Renal cortex interstitium (tissue), 15 donors: ENCODE measurements at places on chromosomes 3 and 15.

DNA sequence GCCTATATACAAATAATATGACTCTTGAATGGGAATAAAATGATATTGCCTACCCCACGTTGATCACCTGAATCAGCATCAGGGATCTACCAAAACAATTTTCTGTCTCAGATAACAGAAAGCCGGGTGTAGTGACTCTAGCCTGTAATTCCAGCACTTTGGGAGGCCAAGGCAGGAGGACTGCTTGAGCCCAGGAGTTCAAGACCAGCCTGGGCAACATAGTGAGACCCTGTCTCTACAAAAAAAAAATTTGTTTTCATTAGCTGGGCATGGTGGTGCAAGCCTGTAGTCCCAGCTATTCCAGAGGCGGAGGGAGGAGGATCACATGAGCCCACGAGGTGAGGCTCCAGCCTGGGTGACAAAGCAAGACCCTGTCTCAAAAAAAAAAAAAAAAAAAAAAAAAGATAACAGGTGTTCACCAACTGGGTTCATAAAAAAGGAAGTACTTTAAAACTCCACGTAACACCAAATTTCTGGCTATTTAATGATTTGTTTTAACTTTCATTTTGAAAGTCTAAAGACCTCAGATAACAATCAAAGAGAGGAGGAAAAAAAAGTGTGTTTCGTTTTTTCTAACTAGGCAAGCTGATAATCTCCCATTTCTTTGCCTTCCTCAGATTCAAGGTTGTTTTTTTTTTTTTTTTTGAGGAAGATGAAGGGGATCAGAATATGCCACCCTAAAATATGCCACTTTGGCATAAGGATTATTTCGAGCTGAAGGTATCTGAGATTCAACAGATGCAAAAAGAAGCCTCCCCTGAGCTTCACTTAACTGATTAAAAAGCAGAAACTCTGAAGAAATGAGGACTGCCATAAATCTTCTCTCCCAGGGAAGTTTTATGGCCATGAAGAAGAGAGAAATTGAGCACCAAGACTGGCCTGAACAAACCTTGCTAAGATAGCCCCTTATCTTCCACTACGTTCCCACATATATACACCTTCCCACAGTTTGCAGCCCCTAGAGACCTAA, 44.1 kb downstream of the TRANK1 start:
- DNase-seq: no peak

GRCh38 chr3:98612587-98612986, 19.2 kb upstream of the CPOX start:
- no peak for DNase-seq

DNA sequence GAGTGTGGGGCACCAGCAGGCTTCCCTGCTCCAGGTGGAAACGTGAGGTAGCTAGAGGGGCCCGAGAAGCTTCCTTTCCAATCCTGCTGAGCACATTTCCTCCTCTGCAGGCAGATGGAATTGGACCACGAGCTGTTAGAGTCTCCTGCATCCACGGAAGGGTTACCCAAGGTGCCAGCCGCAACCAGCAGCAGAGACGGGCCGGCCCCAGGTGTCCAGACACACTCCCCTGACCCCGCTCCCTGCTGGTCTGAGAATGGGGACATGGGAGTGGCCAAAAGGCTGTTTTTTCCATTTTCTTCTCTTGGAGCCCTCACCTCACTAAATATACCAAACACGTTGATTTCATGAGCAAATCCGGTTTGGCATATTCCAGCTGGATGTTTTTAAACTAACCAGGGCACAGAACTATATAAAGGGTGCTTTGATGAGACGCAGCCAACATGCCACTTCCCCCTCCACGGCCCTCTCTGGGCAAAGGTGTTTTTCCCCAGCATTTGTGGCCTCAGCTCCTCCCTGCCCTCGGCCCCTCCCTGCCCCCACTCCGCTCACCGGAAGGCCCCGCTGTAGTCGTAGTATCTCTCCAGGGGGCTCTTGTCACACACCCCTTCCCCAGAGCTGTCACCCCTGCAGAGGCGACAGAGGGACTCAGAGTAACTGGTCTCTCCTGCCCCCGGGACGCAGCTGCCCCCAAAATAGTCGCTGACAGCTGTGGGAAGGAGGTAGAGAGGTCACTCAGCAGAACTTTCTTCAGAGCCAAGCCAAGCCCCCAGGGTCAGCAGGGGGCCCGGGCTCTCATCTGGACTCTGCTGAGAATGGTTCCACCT, 7.0 kb downstream of the MELTF start:
- DNase-seq: no peak

DNA sequence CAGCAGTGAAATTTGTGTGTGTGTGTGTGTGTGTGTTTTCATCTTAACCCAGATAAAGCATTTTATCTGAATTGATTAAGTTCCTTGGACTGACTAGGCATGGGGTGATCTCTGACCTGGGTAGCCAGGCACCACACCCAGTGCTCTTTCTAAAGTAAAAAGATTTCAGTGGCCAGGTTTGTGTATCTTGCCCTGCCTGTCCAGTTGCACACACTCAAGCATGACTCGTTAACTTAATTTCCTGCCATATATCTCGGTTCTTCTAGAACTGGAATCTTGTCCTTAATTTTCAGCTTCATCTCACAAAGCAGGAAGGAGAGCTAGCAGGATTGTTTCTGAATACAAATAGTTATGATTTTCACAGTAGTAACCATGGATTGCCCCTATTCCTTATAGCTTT, 17.0 kb downstream of the TM4SF18 start:
- no peak for DNase-seq

DNA sequence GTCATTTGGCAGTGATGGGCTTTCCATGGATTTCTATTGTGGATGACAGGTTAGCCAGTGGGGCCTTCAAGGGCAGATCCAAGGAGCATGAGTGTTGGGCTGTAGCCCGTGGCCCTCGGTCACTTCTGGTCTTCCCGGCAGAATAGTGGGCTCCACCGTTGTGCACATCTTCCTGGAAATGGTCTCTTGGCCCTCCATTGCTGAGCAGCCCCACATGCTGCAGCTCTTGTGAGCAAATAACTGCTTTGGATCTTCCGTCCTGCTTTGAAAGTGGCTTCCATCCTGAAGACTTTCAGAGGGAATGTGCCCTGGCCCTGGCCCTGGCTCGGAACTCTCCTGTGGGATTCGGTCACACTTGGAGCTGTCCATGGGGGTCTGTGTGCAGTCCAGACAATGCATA, 102.8 kb downstream of the SNRPN start:
- no peak for DNase-seq

DNA sequence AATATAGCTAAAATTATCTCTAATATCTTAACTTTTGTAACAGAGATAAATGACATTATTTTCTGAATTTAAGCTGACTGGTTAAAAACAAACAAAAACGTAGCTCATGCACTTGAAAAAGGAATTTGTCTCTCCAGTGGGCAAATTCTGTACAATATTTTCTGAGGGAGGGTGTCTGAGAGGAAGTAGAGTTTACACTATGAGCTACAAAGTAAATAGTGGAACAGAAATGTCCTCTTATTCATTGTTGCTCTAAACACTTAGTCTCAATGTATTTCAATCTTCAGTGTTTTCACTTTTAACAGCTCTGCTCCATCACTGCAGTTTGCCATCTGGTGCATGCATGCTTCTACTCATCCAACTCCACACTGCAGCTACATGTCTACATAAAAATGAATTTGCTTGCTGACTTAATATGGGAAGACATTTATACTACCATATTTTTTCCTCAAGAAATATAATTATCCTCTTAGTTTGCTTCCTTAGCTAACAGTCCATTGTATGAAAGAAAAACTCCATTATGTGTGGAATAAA, 817.4 kb upstream of the LMCD1 start:
- DNase-seq: no peak

DNA sequence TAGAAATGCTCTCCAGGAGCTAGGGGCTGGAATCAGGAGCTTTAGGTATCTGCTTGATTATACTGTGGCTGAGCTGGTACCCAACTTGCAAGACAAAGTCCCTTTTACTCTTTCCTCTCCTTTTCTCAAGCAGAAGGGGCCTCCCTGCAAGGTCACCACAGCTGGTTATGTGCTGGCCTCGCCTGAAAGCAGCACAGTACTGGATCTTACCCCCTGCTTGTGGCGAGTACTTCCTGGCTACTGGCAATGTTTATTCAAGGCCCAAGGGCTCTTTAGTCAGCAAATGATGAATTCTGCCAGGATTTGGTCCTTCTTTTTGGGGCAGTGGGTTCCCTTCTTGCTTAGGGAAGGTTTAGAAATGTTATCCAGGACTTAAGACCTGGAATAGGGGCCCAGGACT, 234.6 kb downstream of the RAP2B start:
- no peak for DNase-seq

GRCh38 chr3:53665608-53666425, 171.4 kb downstream of the CACNA1D start:
- no peak for DNase-seq

DNA sequence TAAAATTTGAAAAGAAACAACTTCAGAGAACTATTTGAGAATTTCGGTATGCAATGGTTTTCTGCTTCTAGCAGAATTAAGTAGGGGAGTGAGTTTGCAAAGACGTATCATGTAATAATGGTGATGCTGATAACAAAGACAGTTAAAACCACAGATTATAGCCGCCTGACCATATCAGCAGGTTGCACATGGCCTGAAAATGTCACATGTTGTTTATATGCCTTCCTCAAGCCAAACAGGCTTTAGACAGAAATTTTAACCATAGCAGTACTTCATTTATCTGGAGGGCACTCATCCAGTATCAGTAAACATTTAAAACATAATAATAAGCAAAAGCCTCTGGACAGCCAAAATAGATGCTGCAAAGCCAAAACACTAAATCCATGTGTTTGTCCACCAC, 131.7 kb downstream of the RYR3 start:
- no peak for DNase-seq

- DNase-seq: no peak
These were observed 169.0 kb downstream of the SPATA16 start for GRCh38 chr3:172972067-172972466.

- no peak for DNase-seq
These were observed 75.5 kb downstream of the NEDD4 start for GRCh38 chr15:55917881-55918296.

DNA sequence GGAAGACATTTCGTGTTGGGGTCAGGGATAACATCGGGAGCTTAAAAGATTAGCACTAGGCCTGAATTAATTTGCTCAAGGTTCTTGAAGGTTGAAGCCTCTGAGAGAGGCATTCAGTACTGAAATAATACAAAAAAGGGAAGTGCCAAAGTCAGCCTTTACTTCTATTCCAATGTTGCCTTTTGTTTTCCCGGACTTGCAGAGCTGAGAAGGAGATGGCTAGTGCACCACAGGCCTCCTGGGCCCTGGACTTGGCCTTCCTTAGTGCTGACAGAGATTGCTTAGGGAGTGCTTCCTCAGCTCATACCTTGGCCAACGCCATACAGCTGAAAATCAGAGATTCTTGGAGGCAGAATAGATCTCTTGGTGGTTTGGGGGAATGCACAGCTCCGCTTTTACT, 333.6 kb upstream of the TBL1XR1 start:
- no peak for DNase-seq

DNA sequence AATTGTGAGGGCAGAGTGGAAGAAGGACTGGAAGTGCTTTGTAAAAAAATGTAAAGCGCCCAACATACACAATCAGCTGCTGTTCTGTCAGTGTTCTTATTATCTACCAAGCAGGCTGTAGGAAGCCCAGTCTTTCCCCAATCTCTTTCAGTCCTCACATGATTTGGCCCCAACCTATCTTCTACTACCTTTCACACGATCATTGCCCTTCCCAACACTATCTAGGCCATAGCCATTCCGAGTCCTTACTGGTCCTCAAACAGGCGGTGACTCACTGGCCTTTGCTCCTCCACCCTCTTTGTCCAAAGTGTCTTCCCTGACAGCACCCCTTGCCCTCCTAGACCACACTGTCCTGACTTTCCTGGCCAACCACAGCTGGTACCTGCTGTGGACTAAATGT, 861 bp upstream of the RFT1 start:
- no peak for DNase-seq
